Fibroblast of the conjunctiva (primary cell): ENCODE measurements at places on chromosomes 6 and 20.

DNA sequence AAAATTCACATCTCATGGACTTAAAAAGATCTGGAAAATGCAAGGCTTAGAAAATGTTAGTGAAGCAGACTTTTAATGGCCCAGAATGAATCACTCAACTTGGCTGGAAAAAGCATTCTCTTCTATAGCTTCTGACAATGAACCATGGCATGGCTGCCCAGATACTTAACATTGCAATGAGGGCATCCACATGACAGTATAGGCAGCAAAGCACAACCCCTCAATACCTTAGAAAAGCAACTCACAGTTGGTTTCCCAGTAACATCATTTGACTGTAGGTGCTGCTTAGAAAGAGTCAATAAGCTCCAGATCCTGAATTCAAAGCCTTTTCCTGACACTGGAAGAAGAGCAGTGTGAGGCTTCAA, 155.8 kb downstream of the EYA4 start:
- no peak for DNase-seq

GRCh38 chr6:33822575-33823395, 19.0 kb upstream of the MLN start:
- DNase-seq = no peak

DNA sequence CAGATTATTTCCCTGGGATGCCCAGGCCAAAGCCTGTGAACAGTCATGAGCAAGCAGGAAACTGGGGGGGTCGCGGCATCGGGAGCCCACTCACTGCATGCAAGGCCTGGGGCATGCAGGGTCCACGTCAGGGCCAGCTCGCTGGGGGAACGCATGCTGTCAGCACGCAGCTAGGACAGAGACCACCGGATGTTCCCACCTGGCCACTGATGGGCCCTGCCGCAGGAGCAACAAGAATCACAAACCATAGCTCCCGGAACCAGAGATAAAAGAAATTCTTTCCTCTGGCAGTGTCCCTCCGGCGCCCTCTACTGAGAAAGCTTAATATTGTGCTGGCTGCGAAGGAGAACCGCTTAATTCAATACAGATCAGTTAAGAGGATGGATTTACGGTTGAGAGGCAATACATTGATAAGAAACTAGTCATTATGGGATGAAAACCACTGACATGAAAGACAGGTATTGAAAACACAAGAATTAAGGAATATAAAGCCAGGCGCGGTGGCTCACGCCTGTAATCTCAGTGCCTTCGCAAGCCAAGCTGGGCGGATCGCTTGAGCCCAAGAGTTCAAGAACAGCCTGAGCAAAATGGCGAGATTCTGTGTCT, 32.6 kb downstream of the C6orf15 start:
- DNase-seq = peak; percentile 50

- peak; percentile 98 for DNase-seq
Measured at GRCh38 chr6:152094992-152095592, 287.6 kb downstream of the ESR1 start.
